ENCODE measurements at places on chromosomes 6 and 20.

- peak; percentile 40 for DNase-seq
Observed at GRCh38 chr6:4308364-4308763, 173.0 kb upstream of the ECI2 start.

- peak; percentile 100 for DNase-seq
Observed at GRCh38 chr6:14665827-14666724, 548.5 kb downstream of the CD83 start.

- no peak for DNase-seq
Observed at GRCh38 chr6:17628873-17629272, 28.8 kb downstream of the FAM8A1 start.

GRCh38 chr6:158560836-158561320, 987 bp downstream of the TMEM181 start:
- DNase-seq, result peak; percentile 38

DNA sequence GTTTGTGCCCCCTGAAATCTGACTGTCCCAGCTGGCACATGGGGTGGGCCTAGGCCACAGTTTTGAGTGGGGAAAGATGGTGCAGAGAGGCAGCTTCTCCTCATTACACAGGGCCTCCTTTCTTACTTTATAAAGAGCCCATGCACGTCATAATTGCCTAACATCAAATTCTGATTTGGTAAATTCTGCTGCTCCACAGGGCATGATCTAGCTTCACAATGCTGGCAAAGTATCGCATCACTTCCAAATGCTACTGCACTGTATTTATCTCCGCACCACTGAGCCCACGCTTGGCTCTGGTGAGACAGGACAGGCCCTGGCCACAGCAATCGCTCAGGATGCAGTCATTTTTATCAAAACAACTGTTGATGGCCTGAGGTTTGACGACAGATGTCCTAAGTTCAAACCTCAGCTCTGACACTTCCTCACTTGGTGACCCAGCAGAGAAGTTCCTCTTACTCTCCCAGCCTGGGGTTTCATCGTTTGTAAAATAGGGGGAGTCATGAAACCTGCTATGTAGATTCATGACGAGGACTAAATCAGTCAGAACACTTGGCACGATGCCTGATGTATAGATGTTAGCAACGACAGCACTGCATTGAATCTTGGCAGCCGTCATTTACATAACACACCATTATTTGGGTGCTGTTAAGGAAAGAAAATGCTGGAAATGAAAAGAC, 187.9 kb downstream of the TTLL2 start:
- DNase-seq, result peak; percentile 51

DNA sequence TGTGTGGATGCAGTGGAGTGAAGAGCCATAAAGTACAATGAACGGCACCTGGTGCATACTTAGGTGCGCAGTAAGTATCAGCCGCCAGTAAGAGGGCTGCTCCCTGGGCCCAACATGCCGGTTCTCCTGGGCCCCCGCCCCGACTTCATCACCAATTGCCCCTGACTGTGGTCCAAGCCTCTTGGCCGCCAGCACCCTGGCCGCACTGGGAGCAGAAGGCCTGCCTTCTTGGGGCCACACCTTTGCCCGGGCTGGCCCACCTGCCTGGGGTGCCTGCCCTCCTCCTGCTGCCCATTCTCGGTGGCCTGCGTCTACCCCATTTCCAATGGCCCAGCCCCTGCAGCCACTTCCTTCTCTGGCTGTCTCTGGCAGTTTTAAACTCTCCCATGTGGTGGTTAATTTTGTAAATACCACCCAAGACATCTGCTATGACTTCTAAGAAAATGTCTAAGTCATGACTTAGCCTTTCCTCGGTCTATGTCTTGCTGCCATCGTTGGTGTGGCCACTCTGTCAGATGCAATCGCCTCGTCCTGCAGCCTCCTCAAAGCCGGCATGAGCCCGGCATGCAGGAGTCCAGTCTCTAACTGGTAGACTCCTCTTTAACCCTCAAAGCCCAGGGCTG, 36.8 kb downstream of the PMEPA1 start:
- no peak for DNase-seq

- DNase-seq, result peak; percentile 88
Observed at GRCh38 chr6:152301021-152301764, 336.0 kb downstream of the SYNE1 start.

DNA sequence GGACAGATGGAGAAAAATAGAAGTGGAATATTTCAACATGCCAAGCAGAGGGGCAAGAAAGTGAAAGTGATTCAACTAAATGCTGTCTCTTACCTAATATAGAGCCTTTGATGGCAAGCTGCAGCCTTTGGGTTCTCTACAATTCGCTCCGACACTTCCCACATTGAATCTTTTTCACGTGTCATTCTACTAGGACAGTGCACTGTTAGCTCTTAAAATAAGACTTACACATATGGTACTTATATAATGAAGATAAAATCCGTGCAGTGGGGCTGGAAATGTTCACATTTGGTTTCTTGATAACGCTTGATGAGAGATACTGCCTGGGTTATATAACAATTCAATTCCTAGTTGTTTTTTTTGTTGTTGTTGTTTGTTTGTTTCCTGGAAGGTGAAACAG, 502.4 kb downstream of the LMBRD1 start:
- no peak for DNase-seq

DNA sequence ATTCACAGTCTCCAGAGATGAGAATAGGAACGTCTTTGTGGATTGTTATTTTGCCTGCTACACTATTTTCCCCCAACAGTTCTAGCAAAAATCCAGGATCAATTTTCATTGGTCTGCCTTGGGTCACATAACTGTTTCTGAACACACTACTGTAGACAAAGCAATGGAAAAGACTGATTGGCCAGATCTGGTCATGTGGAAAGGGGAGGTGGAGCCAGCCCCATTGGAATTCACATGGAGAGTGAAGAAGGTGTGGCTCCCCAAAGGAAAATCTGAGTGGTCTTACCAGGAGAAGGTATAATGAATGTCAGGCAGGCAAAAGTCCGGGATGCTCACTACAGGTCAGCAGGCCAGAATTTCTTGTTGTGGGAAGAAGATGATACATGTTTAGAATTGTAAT, 9.5 kb upstream of the TP53RK start:
- DNase-seq, result no peak

GRCh38 chr6:143539734-143540133, 28.2 kb upstream of the FUCA2 start:
- DNase-seq, result no peak

DNA sequence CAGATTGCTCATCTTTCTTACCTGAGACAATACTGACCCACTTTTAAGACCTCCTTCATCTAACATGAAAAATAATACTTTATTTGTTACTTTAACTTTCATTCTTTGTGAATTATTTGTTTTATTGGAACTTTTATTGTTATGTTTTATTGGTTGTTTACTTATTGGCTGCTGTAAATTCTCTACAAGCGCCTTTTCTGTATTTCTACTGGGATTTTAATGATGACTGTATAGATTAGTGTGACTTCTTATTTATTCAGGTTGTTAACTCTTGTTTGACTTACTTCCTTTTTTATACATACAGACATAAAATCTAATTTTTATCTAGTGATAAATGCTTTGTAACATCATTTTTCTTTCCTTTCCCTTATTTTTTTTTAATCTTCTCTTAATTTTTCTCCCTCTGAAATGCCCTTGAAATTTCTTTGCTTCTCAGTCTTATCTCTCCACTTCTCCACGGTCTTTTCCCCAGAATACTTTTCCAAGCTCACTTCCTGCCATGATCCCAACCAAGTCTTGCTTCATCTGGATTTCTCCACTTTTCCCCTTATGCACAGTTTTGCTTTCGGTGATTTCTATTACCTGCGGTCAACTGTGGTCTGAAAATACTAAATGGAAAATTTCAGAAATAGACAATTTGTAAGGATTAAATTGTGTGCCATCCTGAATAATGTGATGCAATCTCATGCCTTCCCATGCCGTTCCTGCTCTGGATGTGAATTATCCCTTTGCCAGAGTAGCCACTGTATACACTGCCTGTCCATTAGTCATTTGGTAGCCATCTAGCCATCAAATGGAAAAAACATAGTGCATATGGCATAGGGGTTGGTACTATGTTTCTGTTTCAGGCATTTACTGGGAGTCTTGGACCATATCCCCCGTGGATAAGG, 265.9 kb downstream of the PRL start:
- no peak for DNase-seq

- DNase-seq, result peak; percentile 40
Observed at GRCh38 chr6:33205191-33206026, 954 bp downstream of the HSD17B8 start.

DNA sequence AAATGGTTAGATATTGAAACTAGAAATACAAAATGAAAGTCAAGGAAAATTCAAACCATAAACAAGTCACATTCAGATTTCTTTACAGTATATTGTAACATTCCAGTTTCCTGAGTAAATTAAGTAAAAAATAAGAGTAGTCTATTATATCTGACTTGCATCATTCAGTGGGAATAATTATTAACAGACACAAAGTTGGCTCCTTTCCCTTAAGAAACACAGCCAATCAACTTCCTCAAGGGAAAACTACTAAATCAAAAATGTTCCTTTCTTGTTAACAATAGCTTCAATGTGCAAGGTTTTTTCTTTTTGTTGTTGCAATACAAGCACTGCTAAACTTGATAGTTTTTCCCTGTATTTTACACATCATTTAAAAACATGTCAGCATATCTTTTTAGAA, 33.2 kb downstream of the DNAAF9 start:
- no peak for DNase-seq

DNA sequence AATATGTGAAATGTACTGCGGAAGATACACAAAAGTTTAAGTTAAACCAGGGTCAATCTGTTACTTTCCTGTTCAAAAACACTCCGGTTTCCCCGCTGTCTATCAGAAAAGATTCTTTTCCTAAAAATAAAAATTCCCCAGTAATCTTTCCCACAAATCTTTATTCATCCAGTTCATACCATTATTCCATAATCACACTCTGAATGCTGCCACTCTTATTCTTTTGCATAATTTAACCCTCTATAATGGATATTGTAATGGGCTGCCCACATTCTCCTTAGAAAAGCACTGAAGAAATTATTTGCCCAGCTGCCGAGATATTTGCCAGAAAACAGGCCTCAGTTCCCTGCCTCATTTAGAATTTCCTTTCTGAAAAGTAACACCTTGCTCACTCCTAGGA, 68.6 kb downstream of the EPHA7 start:
- DNase-seq, result no peak

DNA sequence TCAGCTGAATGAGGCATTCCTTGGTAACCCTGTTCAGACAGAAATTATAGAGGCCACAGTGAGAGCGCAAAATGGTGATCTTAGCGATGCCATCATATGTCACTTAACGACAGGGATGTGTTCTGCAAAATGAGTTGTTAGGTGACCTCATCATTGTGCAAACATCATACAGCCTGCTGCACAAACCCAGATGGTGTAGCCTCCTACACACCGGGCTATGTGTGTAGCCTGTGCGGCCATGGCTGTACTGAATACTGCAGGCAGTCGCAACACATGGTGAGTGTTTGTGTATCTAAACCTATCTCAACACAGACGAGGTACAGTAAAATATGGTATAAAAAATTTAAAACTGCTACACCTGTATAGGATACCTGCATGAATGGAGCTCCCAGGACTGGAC, 234.1 kb upstream of the PMEPA1 start:
- no peak for DNase-seq

DNA sequence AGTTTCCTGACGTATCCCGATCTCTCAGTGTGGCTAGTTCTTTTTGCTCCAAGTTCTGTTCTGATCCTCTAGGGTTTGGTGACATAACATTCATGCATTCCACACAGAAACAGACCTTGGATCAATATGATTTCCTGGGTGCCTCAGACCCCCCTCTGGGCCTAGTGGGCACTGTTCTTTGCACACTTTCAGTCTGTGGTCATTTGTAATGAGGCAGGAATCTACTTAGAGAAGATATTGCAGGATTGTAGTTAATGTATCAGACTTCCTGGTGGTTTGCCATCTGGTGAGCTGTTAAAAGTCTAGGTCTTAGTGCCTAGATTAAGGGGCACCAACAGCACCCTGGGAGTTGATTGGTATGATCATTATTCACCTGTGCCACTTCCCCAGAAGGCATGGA, 7.5 kb downstream of the BEND6 start:
- DNase-seq, result no peak

DNA sequence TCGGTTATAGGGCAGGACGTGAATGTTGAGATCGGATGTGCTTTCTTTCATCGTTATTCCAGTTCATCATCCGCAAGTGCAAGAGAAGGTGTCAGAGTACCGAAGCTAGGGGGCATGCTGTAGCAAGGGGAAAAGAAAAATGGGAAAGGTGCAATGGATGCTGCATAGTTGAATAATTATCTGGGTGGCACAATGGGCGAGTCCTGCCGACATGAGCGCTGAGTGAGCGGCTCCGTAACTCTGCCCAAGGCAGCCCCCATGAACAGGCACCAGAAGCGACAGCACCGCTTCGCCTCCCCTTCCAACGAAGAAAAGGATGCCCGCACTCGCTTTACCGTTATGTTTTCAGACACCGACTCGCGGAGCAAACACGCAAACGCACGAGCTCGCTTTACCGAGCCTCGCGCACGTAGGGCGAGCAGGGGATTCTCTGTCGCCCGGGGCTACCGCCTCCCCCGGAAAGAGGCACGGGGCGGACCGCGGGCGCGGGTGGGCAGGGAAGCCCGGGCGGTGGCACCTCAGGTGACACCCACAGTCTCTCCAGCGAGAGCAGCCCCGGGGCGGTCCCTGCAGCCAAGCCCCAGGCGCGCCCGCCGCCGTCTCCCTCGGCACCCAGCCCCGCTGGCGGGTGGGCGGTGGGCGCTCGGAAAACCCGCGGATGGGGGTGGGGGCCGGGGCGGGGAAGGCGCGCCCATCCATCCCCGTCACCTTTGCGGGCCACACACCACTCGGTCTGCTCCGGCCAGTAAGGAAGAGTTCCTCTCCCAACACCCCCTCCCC, 654 bp downstream of the WASF1 start:
- DNase-seq, result peak; percentile 30

DNA sequence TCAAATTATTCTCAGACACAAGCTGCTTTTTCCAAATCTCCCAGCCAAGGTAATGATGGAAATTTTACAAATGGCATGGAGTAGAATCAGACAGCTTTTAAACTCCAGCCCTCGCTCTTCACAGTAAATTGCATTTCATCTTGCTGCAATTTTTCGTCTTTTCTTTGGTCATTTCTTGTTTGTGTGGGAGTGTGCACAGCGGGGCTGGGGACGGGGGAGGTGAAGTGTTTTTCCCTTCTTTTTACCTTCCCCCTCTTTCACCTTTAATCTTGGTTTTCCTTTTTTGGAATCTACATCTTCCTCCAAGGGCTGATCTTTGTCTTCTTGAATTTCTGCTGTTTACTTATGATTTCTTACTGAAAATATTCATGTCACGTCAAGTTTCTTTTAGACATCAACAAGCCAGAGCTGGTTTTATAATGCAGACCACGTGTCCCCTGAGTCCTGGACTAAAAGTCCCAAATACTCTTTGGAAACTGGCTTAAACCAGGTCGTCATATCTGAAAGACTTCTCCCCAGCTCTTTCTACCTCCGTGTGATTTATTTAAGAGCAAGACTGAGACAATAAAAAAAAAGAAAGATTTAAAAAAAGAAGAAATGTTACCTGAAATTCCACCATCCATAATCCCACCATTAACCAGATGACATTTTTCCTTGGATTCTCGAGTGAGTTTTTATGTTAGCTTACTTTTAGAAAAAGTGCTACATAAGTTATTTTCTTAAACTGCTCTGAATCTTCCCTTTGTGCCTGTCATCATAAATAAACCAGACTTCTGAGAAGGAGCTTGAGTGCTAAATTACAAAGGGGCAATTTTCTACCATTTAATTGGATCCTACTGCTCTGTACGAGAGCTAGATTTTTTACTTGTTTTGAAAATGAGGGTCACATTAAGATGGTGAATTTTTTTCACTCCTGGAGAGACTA, 52.0 kb downstream of the MAP3K5 start:
- no peak for DNase-seq

All from inflammatory macrophage treated with lipopolysaccharide for 4 hours (primary cell).